Caudate nucleus (tissue), 63 donors: ENCODE measurements at places on chromosomes 3 and 15.

DNA sequence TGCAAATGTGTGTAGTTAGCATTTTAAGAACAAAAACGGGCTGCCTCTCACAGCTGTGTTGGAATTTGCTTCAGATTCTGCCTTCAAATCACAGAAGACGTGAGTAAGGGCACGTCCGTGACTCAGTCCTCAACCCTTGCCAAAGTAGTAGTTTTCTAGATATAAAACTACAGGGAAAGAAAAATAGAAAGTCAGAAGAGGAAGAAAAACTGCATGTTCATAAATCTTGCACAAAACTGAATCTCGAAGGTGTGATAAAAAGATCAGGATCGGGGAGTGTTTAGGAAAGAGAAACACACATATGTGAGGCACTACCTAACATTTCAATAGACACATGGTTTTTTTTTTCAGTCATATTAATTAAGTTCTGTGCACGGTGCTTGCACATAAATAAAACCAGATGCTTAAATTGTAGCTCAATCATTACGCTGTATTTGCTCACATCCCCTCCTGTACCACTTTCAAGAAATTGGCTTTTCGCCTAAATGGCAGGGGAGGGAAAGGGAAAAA, 71.7 kb downstream of the P3H2 start:
- no peak for DNase-seq

- DNase-seq = no peak
Observed at GRCh38 chr15:52020221-52021085, 1.4 kb downstream of the MAPK6 start.

DNA sequence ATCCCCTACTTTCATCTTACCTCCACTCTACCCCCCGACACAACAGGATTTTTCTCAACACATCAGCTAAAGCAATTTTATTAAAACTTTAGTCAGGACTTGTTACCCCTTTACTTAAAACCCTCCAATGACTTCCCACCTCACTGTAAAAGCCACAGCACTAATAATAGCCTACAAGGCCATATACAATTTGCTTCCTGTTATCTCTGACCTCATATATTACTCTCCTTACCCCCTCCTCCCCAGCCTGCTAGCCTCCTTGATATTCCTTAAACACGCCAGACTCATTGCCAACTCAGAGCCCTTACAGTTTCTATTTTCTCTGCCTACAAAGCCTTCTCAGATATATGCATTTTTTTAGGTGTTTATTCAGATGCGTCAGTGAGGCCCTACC, 54.4 kb downstream of the DCUN1D1 start:
- no peak for DNase-seq

GRCh38 chr3:63333815-63334214, 55.7 kb downstream of the SYNPR start:
- no peak for DNase-seq

GRCh38 chr3:7397097-7397496, 536.2 kb downstream of the GRM7 start:
- DNase-seq = no peak

DNA sequence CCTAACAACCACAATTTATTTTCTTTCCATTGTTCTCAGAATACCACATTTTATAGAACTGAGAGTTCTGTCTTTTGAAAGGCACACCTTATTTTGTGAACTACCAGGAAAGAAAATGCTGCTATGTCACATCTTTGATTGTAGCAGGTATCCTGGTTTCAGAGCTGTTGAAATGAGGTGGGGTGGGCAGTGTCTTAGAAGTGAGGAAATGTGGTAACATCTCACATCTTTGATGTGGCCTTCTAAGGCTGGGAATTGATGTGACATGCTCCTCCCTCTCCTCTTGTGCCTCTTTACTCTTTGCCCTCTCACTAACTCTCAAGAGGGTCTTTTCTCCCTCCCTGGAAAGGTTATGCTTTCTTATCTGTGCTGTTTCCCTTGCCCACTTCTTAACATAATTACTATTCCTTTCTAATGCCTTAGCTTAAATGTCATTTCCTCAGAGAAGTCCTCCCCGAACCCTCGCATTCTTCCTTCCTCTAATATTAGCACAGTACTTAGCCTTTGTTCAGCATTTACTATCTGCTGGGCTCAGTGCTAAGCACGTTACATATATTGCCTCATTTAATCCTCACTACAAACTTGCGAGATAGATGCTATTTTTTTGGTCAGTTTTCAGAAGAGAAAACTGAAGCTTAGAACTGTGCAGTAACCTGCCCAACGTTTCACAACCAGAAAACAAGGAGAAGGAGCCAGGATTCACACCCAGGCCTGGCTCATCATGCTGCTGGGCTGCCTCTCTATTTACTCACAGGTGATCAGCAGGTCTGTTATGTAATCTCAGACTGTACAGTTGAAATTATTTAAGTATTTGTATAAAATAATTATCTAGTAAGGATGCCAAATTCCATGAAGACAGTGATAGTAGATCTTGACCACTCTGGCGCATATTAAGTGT, 24.0 kb upstream of the SPTSSB start:
- no peak for DNase-seq

- DNase-seq = no peak
Observed at GRCh38 chr15:91135201-91136130, 35.4 kb downstream of the SV2B start.

DNA sequence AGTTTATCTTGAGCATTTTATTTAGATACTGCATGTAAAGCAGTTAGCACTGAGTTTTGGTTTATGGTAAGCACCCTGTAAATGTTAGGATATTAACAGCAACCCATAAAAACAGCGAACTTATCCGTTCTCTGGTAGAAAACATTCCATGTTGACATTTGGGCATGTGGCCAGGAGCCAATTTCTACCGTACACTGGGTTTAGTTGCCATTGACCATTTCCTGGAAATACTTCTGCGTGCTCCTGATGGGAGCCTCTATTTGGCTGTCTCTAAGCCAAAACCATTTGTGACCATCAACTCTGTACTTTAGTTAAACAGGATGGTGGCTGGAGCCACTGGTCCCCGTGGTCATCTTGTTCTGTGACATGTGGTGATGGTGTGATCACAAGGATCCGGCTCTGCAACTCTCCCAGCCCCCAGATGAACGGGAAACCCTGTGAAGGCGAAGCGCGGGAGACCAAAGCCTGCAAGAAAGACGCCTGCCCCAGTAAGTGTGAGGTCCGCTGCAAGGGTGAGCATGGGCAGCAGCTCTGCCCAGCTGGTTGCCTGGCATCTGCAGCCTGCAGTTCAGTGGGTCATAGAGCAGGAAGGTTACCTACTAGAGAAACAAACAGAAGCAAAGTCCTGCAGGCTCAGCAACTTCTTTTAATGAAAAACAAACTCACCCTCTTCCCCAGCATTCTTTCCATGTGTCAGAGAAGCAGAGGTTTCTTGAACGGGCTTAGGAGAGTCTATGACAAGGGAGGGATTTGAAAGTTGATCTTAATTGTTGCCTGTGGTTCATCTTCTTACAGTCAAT, 7.1 kb downstream of the THBS1 start:
- DNase-seq = no peak

DNA sequence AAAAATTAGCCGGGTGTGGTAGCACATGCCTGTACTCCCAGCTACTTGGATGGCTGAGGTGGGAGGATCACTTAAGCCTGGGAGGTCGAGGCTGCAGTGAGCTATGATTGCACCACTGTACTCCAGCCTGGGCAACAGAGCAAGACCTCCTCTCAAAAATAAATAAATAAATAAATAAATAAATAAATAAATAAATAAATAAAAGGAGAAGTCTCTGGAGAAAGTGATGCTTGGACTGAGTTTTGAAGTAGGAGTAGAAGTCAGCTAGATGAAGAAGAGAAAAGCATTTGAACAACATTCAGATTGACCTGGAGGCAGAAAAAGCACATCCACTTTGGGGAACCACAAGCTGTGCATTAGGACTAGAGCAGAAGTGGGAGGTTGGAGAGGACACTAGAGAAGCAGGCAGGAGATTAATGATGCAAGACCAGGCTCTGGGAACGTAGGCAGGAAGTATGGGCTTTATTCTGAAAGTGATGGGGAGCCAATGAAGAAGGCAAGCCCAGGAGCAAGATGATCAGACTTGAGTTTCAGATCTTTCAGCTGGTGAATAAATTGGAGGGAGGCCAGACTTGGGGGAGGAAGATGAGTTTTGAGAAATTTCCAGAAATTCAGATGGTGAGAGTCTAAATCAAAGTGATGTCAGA, 48.7 kb downstream of the KLHL6 start:
- no peak for DNase-seq

DNA sequence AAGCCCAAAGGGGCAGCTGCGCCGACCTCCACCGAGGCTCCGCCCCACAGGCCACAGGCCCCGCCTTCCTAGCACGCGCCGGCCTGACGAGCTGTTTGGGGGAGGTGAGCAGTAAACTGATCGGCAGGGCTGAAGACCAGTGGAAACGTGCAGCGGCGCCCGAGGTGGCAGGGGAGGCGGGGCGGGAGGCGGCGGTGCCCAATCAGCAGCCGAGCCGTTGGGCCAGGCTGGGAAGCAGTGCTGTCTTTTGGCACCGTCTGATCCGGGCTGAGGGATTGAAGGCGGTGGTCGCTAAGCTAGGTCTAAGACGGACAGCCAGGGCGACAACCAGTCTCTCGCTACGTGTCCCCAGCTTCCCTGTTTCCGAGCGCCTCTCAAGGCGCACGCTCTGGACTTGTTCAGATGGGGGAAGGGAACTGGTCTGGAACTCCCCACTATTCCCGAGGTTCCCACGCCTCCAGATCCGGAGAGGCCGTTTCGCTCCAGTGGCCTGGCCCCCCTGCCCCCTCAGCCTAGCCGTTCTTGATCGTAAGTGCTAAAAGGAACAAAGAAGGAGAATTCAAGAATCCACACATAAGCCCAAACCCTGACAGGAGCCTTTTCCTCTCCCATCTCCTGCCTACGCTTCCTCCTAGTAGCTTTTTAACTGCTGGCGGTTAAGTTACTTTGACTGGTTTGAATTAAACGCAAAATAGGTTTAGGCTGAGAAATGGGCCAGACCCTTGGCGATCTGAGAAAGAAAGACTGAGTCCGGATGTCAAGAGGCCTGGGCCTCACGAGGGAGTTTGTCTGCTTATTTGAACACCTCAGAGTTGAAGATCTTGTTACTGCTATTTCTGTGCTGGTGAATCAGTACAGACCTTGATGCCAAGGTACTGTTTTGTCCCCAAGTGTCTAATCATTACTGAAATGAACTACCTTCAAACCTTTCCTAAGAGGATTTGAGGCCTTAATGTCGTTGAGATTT, at the start of gene FMN1:
TSS of gene FMN1 (minus strand) at position 11 of the 967 bp plus-strand sequence. CDS start 39,800 bp downstream, outside the sequence.
- DNase-seq = peak; percentile 92

- no peak for DNase-seq
Observed at GRCh38 chr3:138748190-138748589, 86.5 kb downstream of the PIK3CB start.

GRCh38 chr15:96053031-96053780, 277.3 kb upstream of the NR2F2 start:
- no peak for DNase-seq

DNA sequence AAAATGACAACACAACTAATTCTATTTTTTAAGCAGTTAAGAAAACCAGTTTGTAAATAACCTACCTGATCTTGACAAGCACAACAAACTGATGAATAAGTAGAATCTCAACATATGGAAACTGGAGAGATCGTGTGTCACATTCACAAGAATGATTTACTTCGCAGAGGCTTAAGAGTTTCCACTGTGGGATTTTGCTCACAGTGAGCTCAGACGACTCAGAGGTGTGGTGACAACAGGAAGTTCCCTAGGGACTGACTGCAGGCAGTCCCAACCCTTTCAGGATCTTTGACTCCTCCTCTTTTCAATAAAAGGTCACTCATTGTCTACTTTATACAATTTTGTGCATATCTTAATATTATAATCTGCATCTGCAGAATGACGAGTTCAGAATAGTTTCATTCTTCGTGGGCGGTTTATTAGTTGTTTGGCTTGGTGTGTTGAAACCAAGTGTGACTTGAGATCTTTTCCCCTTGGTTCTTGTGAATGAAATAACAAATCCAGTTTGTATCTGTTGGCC, at the start of gene LIPH:
TSS of gene LIPH (minus strand) at position 231 of the 520 bp plus-strand sequence. CDS start at position 114, 117 bp downstream.
- DNase-seq = no peak

- no peak for DNase-seq
Observed at GRCh38 chr3:114112696-114113095, 56.2 kb downstream of the QTRT2 start.

GRCh38 chr15:66287461-66288057, 5.8 kb upstream of the DIS3L start:
- no peak for DNase-seq

GRCh38 chr15:75349851-75350588, 3.2 kb downstream of the NEIL1 start:
- no peak for DNase-seq

GRCh38 chr3:36864180-36865053, 80.4 kb downstream of the TRANK1 start:
- no peak for DNase-seq

DNA sequence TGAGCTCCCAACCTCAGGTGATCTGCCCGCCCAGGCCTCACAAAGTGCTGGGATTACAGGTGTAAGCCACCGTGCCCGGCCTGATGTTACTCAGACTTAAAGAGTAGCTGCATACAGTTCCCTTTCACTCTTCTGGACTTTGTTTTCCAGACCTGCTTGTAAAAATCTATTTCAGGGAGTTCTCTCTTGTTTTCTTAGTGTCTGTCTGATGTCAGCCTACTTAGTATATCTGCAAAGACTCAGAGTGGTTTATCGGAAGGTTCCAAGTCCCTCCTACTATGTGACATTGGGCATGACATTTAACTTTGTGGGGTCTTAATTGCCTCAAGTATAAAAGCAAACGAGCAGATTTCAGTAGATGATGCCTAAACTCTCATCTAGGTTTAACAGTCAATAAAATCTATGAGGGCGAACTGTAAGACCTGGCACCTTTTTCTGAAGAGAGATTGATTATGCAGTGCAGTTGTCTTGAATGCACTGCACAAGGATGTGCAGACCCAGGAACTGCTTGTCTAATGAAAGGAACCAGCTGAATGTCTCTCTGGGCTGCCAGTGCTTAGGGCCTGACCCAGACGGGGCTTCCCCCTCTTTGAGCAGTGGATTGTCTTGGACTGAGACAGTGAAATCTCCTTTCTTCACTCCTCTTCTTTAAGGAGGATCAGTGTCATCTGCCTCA, 301.4 kb downstream of the PTPRG start:
- no peak for DNase-seq

DNA sequence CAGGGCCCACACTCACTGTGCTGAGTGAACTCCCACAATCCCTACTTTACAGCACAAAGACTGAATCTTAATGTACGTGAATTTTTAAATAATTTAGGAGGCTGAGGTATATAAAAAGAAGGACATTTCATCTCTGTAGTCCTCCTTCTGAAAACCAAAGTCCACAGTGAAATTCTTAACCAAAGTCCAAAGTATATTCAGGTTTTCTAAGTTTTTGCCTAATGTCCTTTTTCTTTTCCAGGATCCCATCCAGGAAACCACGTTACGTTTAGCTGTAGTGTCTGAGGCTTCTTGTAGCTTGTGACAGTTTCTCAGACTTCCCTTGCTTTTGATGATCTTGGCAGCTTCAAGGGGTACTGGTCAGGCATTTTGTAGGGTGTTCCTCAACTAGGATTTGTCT, 44.5 kb downstream of the SCAP start:
- no peak for DNase-seq

GRCh38 chr3:112425858-112426750, 73.2 kb downstream of the BTLA start:
- DNase-seq = no peak

DNA sequence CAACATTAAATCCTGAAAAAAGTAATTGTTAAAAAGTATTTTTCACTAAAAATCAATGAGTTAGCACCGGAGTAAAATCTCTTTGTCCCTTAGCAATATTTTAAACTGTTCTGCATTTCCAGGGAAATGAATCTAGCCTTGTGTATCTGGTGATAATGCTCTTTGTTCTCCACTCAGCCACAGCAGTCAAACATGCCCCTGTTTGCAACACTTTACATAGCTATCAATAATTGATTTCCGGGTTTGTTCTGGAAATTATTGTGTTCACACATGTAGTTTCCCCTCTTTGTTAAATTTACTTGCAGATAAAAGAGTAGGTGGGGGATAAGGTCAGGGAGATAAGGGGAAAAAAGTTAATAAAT, 3.6 kb upstream of the A4GNT start:
- no peak for DNase-seq

- no peak for DNase-seq
Observed at GRCh38 chr15:89775815-89776214, 317 bp upstream of the MESP2 start.
